NCI-H1092 (cell line): ENCODE measurements at places on chromosomes 2 and 18.

DNA sequence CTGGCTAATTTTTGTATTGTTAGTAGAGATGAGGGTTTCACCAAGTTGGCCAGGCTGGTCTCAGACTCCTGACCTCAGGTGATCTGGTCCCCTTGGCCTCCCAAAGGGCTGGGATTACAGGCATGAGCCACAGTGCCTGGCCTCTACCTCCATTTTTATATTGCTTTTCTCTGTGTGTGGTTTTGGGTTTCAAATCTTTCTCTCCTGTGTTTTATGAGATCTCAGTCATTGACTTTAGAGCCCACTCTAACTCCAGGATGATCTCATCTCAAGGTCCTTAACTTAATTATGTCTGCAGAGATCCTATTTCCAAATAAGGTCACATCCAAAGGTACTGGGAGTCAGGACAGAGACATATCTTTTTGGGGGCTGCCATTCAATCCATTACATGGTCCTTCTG lies 24.7 kb downstream of the ARL4C start:
- DNase-seq, result no peak

GRCh38 chr2:107028661-107029060 lies 142.7 kb upstream of the ST6GAL2 start:
- no peak for DNase-seq

GRCh38 chr18:49335677-49336076 lies 124.8 kb downstream of the DYM start:
- no peak for DNase-seq

DNA sequence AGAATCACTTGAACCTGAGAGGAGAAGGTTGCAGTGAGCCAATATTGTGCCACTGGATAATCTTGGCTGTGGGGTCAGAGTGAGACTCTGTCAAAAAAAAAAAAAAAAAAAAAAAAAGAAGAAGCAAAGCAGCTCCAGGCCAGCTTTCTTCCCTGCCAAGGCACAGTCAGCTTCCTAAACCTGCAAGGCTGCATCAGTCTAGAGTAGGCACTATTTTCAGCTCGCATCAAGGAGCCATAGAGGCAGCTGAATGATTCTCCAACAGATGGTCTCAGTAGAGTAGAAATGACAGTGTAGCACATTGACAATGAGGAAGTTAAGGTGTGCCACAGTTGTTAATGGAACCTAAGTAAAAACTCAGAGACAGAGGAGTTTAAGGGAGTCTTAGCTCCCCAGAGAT lies 35.6 kb downstream of the BMP10 start:
- no peak for DNase-seq

- no peak for DNase-seq
Measured at GRCh38 chr2:98731894-98732349, 990 bp upstream of the MGAT4A start.

- DNase-seq, result peak; percentile 23
Measured at GRCh38 chr2:73291461-73292315, 1.7 kb downstream of the EGR4 start.

GRCh38 chr2:221330436-221330835 lies 241.7 kb downstream of the EPHA4 start:
- DNase-seq, result no peak

DNA sequence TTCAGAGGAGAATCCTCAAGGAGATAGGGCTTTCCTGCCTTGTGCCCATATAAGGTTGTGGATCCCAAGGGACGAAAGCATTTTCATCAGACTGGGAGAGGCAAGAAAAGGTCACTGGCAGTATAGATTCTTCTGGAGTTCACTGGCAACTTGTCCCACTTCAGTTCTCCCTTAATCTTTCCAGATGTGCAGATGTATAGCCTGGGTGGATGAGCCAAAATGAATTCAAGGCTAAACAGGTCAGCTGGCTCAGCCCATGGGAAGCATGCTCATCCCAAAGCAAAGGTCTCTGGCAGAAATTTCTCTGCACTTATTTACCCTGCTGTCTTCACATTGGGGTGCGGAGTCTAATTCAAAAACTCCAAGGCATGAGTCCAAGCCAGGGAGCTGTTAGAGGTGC lies 148.9 kb upstream of the TNP1 start:
- no peak for DNase-seq

DNA sequence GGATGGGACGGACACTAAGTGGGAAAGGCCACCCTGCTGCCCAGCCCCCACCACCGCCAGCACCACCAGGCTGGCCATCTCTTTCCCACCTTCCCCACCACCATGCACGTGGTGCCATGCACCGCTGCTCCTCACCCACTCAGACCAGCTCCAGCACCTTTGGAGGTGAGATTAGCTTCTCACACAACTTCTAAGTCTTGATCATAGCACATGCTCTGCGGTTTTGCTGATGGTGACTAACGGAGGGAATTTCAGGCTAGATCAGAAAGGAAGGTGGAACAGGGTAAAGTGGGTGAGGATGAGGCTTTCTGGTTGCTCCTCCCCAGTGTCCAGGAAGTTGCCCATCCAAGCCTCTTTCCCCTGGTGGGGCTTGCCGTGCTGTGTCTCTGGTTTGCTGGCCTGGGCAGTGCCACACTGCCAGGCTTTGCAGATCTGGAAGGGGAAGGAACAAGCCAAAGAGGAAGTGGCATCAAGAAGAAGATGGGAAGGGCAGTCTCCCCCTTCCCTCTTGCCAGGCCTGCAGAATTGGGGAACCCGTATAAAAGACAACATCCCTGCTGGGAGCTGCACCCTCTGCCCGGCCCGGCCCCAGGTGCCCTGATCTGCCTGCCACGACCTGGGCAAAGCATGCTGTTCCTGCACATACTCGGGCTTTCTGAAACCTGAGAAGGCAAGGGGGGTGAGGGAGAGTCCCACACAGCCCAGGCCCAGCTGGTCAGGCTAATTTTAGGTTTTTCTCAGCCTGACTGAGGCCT lies 44.3 kb upstream of the CAB39 start:
- no peak for DNase-seq

GRCh38 chr2:215695861-215696260 lies 260.0 kb upstream of the FN1 start:
- DNase-seq, result no peak

DNA sequence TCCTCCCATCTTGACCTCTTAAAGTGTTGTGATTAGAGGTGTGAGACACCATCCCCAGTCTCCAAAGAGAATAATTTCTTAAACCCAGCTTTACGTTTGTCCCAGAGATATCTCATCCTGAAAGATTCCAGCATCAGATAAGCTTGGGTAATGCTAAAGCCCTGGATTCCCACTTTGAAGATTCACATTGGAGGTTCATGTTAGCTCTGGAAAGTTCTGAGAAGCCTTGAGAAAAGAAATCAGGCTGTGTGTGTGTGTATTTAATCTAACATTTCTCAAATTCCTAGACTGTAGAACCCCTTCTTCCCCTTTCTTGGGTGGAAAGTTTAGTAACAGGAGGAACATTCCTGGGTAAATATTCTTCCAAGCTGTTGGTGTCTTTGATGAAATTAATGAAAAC lies 18.0 kb downstream of the ZNF532 start:
- no peak for DNase-seq

DNA sequence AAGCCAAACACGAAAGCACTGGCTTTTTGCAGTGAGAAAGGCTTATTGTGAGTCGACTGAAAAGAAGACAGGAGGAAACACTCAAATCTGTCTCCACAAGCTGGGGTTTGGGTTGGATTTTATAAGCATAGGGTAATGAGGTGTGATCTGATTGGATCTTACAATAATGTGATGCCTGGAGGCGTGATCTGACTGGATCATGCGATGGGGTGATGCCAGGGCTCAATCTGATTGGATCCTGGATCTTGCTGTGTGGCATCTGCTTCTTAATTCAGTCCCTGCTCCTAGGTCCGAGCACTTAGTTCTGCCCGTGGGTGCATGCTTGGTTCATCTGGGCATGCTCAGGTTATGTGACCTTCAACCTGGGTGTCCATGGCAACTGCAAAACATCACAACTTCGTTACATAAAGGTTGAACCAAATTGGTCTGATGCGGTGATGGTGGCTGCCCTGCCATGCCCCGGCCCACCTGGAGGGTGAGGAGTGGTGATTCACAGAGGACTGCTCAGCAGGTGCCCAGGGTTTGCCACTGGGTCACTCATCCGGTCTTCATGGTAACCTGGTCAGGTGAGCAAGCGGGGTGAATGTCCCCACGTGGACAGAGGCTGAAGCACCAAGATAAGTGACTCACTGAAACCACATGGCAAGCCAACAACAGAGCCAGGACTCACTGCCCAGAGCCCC lies 111.0 kb downstream of the KCNF1 start:
- no peak for DNase-seq

- DNase-seq, result no peak
Measured at GRCh38 chr2:95698146-95698545, 106.3 kb downstream of the TRIM43 start.

GRCh38 chr2:113157897-113158753 lies 15.6 kb upstream of the PSD4 start:
- no peak for DNase-seq

- DNase-seq, result no peak
Measured at GRCh38 chr2:173979751-173980351, 14.7 kb upstream of the SP3 start.

GRCh38 chr2:199458806-199459285 lies 1.1 kb upstream of the SATB2 start:
- DNase-seq, result no peak

DNA sequence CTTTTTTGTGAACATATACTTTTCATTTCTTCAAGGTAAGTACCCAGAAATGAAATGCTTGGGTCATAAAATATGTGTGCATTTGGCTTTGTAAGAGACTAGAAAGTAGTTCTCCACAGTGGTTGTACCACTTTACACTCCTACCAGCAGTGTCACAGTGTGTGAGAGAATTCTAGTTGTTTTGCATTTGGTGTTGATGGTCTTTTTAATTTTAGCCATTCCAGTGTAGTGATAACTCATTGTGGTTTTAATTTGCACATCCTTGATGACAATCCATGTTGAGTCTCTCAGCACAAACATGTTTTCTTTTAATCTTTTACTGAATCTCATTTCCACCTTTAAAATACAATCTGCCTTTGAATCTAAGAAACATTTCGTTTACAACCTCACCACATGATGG lies 402.5 kb upstream of the ETAA1 start:
- DNase-seq, result no peak

DNA sequence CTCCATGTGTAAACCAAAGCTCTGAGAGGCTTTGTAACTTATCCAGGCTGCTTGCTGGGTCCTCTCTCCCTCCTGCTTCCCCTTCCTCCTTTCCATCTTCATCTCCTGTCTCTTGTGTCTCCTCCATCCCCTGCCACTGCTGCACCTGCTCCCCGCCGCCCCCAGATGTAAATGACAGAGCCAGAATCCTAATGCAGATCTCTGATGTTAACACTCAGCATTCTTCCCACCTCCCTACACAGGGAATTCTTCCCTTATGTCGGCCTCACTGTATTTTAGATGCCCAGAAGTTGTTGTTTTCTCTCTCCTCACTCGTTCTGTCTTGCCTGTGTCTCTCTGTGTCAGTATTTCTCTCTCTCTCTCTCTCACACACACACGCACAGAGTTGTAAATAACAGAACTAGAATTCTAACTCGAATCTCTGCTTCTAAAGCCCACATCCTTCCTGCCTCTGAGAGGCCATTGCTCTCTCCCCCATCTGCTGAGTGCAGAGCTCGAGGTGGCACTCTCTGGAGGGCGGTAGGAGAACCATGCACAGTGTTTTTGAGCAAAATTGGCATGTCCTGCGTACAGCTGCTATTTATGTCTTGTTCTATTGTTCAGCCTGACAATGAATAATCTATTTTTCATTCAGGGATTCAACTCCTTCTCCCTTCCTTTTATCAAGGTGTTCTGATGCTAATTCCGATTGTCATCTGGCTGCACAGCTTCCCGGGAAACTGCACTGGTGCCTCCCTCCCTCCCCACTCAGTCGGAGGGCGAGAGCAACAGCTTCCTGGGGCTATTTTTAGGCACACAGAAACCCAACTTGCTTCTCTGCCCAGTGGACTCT lies 219.9 kb downstream of the SH3RF3 start:
- DNase-seq, result no peak

DNA sequence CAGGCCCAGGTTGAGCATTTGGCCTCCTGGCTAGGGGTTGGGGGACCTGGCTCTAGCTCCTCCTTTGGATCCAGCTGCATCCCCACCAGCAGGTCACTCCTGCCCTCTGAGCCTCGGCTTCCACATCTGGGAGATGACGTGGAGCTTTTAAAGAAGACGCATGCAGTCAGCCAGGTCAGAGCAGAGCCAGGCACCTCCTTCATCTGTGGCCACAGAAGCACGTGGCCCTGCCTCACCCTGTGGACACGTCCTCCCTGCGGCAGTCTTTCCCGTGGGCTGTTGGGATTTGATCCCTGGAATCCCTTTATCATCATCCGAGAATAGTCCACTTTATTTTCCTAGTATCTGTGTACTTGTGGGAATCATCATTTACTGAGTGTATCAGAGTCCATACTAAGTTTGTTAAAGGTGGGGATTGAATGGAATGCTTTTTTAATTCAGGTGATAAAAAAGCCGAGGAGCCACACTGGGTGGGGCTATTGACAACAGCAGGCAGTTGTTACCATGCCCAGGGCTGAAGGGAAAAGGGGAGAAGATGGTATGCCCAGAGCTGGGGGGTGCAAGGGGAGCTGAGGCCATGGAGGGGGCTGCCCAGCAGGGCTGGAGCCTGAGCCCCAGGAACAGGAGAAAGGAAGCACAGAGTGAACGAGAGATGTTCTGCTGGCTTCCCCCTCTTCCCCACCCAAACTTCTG lies 170.1 kb downstream of the LAMA1 start:
- DNase-seq, result no peak

DNA sequence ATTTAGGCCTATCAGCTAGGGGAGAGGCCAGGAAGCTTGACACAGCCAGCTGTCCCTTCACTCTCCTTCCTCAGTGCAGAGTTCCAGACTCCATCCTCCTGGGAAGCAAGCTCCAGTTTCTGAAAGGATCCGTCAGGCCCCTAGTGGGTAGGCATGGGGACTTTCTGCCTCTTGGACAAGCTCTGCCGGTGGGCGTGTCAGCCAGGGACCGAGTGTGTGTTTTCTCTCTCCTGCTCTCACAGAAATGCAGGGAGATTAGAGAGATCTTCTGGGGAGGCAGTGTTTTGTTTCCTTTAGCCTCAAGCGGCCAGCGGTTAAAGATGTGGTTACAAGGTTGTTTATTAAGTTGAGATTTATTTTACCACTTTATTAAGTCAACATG lies 29.9 kb upstream of the OTOS start:
- no peak for DNase-seq
